ENCODE measurements at places on chromosomes 2 and 18. TPM values are rescaled to one million over a fixed set of nuclear protein-coding genes. Genes with fewer than 3 reads are reported as not detected.

- DNase-seq: no peak
Measured at GRCh38 chr18:31611511-31611910, 19.8 kb downstream of the TTR start.

DNA sequence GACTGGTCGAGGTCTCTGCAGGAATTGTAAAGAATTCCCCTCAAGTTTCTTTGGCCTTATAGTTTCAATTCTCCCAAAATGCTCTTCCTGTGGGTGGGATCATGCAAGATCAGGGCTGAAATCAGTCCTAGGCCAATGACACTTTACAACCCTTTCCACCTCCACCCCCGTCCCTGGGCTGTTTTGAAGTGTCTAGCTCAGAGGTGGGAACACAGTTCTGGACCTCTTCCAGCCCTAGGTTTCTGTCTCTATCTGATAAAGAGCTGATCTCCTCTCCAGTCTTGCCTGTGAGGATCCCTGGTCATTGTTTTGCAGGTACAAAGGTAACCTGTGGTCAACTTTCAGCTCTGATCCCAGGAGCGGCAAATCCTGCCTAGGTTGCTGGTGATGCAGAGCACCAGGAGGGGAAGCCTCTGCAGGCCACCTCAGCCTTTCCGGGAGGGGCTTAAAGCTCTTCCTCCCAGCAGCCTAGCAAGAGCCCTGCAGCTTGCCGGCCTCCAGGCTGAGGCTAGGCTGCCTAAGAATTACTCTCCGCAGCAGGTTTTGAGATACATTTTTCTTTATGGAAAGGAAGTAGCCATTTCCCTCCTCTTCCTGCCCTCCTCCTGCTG is 69.8 kb upstream of the WIPF1 start:
- peak; percentile 34 for DNase-seq

DNA sequence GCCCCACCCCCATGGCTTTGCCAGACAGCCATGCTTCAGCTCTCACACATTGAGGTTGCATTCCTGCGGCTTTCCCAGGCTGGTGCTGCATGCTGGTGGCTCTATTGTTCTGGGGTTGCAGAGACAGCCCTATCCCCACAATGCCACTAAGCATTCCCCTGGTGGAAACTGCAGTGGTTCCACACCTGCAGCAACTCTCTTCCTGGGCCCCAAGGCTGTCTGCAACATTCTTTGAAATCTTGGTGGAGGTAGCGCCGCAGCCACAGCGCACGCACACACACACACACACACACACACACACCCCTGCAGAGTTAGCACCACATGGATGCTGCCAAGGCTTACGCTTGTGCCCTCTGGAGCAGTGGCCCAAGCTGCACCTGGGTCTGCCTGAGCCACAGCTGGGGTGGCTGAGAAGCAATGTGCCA is 21.4 kb downstream of the SFXN5 start:
- no peak for DNase-seq

DNA sequence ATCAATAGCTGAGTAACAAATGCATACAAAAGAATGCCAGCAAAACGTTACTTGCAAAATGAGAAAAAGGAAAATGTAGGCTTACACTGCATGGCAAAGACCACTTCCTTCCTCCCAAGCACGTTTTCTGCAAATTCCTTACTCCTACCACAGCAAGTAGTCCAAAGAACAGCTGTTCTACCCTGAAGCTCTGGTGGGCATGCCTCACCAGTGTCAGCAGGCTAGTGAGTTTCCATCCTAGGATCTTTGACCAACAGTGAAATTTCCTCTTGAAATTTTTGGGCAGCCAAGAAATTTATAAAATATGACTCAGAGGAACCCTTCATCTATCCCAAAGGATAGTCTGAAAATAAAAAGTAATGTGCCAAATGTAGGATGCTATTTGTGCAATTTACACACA is 123.9 kb downstream of the ZNF532 start:
- DNase-seq: no peak

DNA sequence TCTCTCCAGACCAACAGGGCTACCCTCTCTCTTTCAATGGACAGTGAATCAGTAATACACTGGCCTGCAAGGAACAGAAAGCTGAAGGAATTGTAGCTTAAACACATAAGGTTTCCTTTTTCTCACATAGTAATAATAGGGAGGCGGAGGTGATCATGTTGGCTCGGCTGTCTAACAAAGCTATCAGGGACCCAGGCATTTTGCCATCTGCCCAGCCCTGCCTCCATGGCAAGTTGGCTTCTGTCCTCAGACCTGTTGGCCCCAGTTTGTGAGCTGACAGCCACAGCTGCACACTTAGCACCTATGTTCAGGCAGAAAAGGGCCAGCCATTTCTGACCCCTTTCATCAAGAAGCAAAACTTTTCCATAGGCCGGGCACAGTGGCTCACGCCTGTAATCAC is 2.0 kb upstream of the CHRNG start:
- no peak for DNase-seq

Gene CRYGC
- not detected for total RNA-seq

DNA sequence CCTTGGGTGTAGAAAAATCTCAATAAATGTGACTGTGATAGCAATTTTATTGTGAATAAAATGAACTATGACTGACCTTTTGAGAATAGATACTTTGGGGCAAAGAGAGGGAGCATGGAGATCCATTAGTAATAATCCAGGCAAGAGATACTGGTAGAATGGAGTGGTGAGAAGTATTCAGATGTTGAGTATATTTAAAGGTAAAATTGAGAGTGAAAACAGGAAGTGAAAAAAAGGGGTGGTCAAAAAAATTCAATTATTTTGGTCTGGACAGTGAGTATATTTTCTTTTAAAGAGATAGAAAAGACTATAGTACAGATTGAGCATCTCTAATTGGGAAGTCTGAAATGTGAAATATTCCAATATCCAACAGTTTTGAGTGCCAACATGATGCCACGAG is 1515.6 kb upstream of the NXPH2 start:
- no peak for DNase-seq

GRCh38 chr2:15658911-15659310 is 67.2 kb downstream of the DDX1 start:
- no peak for DNase-seq

- no peak for DNase-seq
Measured at GRCh38 chr2:154836632-154837031, 138.1 kb downstream of the KCNJ3 start.

DNA sequence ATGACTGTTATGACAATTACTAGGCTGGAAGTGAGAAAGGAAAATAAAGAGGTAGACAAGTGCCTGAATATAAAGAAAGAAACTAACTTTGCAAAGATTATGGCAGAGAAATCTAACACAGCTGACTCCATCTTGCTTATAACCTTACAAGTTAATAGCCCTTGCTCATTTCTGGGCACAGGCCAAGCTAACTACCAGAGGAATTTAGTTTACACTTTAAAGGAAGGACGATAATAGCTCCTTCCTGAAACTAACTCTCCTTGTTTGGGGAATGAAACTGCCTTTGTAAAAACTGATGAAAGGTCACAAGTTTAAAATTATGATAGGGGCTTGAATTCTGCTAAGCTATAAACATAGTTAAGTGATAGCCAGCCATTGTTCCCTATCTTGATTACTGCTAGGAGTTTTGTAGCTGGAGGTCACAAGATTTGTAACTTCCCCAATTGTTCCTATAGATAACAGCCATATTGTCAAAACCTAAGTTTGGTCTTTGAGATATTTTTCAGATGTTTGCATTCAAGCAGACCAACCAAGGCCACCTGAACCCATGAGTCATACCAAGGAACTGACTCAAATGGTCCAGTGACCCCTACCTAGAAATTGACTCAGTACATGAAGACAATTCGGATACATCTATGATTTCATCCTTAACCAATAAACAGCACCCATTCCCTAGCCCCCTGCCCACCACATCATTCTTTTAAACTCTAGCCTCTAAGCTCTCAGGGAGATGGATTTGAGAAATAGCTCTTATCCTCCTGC is 209.2 kb upstream of the LRATD1 start:
- no peak for DNase-seq

Gene AKAIN1
- not detected for total RNA-seq

Gene TMEM131
- total RNA-seq: 41.5 TPM

DNA sequence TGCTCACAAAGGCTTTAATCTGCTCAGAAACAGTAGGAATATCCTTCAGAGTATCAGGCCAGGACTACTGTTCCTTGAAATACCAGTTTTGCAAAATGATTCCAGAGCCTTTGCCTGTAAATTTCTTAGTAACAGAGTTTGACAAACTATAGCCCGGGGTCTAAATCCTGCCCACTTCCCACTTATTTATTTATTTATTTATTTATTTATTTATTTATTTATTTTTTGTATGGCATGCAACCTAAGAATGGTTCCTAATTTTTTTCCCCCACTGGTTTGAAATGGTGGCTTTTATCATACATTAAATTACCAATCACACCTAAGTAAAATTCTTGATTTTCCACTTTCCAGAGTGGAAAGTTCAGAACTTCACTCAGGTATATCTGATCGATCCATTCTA is 45.6 kb downstream of the KCNG3 start:
- no peak for DNase-seq

- peak; percentile 5 for DNase-seq
Measured at GRCh38 chr2:26080356-26080755, 46.5 kb downstream of the RAB10 start.

- no peak for DNase-seq
Measured at GRCh38 chr2:76678383-76679024, 843.7 kb downstream of the LRRTM4 start.

GRCh38 chr2:31312898-31313297 is 78.9 kb downstream of the EHD3 start:
- DNase-seq: peak; percentile 66

Gene LBX2
- 0.38 TPM for total RNA-seq

Gene FNDC4
- 24.2 TPM for total RNA-seq

- no peak for DNase-seq
Measured at GRCh38 chr2:15377202-15377601, 183.9 kb downstream of the NBAS start.

DNA sequence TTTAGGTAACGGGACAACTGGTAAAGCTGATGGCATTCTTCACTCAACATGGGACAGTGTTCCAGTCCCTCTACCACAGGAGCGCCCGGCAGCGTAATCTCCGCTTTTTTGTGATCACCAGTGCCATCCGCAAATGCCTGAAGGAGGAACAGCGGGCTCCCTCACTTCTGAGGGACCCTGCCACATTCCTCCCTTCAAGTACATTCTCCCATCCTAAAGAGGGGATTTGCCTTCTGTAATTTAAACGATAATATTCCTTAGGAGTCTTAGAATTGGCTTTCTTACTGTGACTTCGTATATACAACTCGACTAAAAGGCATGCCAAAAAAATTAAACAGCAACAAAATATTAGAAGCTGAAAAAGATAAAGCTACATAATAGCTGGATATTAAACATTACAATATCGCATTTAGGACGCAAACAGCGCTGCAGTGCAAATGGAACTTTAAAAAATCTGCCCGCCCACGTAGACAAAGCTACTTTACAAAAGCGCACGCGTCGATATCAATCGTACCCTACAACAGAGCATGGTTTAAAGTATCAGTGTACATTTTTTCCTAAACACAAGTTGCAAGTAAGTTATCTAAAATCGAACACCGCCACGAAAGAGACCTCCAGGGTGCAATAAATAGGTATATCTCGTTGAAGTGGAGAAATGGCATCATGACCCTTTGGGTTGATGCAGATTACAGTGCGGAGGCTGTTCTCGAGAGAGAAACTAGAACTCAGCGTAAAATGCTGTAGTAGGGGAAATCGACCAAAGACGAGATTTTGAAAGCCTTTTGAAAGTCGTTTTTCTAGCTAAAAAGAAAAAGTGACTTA is 2.3 kb upstream of the VSNL1 start:
- DNase-seq: peak; percentile 63

- no peak for DNase-seq
Measured at GRCh38 chr2:25797620-25798488, 80.4 kb downstream of the ASXL2 start.

- no peak for DNase-seq
Measured at GRCh38 chr2:222535477-222535876, 111.1 kb downstream of the SGPP2 start.

- no peak for DNase-seq
Measured at GRCh38 chr18:73780218-73780617, 367.4 kb downstream of the FBXO15 start.

Gene FAM237A
- total RNA-seq: not detected

- no peak for DNase-seq
Measured at GRCh38 chr2:52931660-52932059, 835.9 kb upstream of the CHAC2 start.

Gene RGPD3
- total RNA-seq: 0.13 TPM

Gene ZNF396
- 0.13 TPM for total RNA-seq

Gene DCC
- total RNA-seq: not detected

DNA sequence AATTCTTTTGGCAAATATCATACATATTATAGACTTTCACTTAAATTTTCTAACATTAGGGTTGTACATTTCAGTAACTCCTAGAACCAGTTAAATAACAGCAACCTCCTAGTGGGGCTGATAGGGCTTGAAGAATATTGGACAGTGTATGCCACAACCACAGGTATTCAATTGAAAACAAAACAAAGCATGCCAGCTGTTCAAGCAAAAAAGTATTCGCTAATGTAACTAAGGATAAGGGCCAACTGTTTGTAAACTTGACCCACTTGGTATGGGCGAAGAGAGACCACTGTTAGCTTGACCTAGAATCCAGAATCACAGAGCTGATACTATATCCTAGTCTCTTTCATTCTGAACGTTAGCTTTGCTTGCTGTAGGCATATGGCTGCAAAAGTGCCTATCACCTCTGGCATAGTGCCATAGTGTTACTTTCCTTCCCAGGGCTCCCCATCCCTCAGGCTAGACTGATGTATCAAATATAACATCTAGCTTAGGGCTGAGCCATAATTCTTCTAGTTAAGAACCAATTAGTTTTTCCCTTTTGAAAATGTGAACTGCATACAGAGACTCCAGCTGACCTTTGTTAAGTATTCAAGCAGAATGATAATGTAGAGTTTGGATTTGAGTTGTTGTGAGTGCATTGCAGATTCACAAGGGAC is 458.8 kb upstream of the NRXN1 start:
- no peak for DNase-seq

GRCh38 chr2:96608469-96609455 is 29.4 kb downstream of the KANSL3 start:
- DNase-seq: peak; percentile 47

- DNase-seq: peak; percentile 73
Measured at GRCh38 chr2:58521803-58522554, 280.9 kb upstream of the FANCL start.

DNA sequence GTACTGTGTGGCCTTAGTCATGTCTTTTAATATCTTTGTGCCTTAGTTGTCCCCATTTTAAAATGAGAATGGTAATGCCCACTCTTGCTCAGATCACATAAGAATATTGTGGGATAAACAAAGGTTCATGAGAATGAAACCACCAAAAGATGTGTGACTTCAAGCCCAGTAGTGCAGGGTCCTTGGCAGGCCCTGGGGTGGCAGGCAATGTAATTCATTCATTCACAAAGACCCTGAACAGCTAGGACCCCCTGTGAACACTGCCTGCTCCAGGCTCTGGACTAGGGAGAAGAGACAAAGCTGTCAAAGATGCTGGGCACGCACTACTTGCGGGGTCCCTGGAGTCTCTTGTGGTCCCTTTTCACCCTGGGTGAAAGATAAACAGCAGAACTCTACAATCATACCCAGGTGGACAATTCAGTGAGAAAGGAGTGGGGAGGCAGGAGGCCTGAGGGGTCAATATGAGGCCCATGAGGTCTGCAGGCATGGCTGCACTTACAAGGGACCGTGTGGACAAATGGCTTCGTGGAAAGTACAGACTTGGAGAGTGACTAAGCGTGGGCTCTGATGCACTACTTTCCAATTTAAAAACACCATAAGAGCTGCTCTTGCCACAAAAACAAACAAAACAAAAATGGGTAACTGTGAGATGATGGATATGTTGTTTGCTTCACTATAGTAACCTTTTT is 136.1 kb downstream of the SMAD7 start:
- peak; percentile 24 for DNase-seq

Gene LIPG
- 0.25 TPM for total RNA-seq

GRCh38 chr18:67266246-67267237 is 250.0 kb downstream of the DSEL start:
- peak; percentile 81 for DNase-seq

Gene EVX2
- total RNA-seq: not detected
